Kidney (tissue), 22 donors: ENCODE measurements at places on chromosomes 4 and X.

DNA sequence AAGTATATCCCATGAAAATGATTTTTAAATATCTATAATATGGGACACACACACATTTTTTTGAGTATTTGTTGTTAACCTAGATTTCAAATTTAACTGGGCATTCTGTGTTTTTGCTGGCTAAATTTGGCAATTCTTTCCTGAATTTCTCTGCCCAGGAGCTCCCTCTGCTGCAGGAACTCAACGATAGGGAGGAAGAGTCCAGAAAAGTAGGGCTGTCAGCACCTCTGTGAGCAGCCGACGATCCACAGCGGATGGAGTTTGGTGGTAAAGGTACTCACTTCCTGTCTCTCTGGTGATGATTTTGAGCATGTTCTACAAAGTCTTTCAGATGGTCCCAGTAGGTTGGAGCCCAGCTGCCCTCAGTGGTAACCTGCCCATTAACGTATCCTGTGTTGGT is 23.1 kb upstream of the TMEM184C start:
- no peaks in the 10 kb centered on the region for H3K4me1 ChIP-seq
- H3K27ac ChIP-seq: no peak overlapping the region
- DNase-seq: no peak
- H3K36me3 ChIP-seq: no peaks in the 10 kb centered on the region

DNA sequence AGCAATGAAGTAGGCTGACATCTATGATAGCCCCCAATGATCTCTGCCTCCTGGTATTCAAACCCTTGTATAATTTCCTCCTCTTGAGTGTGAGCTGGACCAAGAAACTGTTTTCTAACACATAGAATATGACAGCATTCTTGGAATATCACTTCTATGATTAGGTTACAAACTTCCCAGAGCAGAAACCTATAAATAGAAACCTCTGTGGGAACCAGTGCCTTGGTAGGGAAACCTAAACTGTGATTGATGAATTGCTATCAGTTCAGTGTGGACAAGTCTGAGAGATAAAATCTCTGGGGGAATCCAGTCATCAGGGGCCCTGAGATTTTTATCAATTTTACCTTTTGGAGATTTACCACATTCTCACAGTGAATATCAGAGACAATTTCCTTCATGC is 756.5 kb upstream of the AGA start:
- H3K36me3 ChIP-seq: no peaks in the 10 kb centered on the region
- H3K27me3 ChIP-seq: no peaks in the 10 kb centered on the region
- H3K4me3 ChIP-seq: no peak overlapping the region
- H3K4me1 ChIP-seq: no peaks in the 10 kb centered on the region
- DNase-seq: no peak
- no peak overlapping the region for H3K27ac ChIP-seq

- H3K36me3 ChIP-seq: no peaks in the 10 kb centered on the region
- no peaks in the 10 kb centered on the region for H3K4me1 ChIP-seq
- no peak for DNase-seq
- H3K4me3 ChIP-seq: no peak overlapping the region
These were observed 201.9 kb upstream of the MAMLD1 start for GRCh38 chrX:150161193-150161592.

DNA sequence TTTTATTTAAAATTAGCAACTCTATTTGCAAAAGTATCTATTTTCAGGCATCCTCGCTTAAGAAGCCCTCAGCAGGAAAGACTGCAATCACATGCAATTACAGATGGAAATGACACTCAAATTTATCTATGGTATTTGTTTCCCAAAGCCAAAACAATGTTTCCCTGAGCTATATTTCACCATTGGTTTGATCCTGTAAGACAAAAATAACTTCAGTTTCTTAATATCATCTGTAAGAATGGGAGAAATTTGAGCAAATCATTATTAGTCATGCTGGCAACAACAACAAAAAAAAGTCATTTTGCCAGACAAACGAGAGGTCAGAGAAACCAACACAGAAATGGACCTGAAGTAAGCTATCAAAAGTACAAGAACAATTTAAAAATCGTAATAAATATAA is 204.1 kb downstream of the NR3C2 start:
- DNase-seq: no peak

DNA sequence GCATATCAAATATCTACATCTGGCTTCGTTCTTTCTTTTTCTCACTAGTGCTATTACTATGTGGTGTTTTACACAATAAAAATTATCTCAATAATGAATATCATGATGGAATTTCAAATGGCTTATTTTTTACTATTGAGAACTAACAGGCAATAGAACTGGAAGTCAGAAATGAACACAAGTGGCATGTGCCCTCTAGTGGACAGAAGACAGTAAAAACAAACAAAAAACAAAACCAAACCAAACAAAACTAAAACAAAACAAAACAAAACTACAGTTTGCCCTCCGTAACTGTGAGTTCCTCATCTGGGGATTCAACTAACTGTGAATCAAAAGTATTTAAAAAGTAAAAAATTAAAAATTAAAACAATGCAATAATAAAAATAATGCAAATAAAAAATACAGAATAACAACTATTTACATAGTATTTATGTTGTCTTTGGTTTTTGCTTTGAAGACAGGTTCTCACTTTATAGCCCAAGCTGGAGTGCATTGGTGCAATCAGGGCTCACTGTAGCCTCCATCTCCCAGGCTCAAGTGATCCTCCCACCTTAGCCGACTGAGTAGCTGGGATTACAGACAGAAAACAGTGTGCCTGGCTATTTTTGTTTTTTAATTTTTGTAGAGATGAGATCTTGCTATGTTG is 195.6 kb upstream of the TACR3 start:
- no peaks in the 10 kb centered on the region for H3K4me1 ChIP-seq
- no peak overlapping the region for H3K4me3 ChIP-seq
- H3K27me3 ChIP-seq: no peaks in the 10 kb centered on the region
- DNase-seq: no peak
- H3K27ac ChIP-seq: no peak overlapping the region

GRCh38 chrX:70504772-70505450 is 60.3 kb downstream of the DLG3 start:
- no peak for DNase-seq
- no peaks in the 10 kb centered on the region for H3K4me1 ChIP-seq
- no peaks in the 10 kb centered on the region for H3K27me3 ChIP-seq
- H3K36me3 ChIP-seq: peaks cover 11% of the 10 kb centered on the region
- no peak overlapping the region for H3K27ac ChIP-seq

- no peak overlapping the region for H3K27ac ChIP-seq
- H3K4me1 ChIP-seq: no peaks in the 10 kb centered on the region
- no peak overlapping the region for H3K4me3 ChIP-seq
- no peak for DNase-seq
These were observed 104.5 kb upstream of the AGA start for GRCh38 chr4:177546745-177547144.

GRCh38 chrX:12986164-12986779 is 11.4 kb downstream of the TMSB4X start:
- H3K4me3 ChIP-seq: no peak overlapping the region
- no peaks in the 10 kb centered on the region for H3K27me3 ChIP-seq
- no peaks in the 10 kb centered on the region for H3K4me1 ChIP-seq
- DNase-seq: no peak
- no peak overlapping the region for H3K27ac ChIP-seq

- no peak overlapping the region for H3K4me3 ChIP-seq
- no peaks in the 10 kb centered on the region for H3K4me1 ChIP-seq
- DNase-seq: no peak
- H3K27me3 ChIP-seq: no peaks in the 10 kb centered on the region
- no peak overlapping the region for H3K27ac ChIP-seq
- H3K36me3 ChIP-seq: no peaks in the 10 kb centered on the region
These were observed 7.7 kb downstream of the EDNRA start for GRCh38 chr4:147488556-147488955.

GRCh38 chr4:127015667-127016117 is 617.1 kb upstream of the INTU start:
- no peak for DNase-seq
- H3K36me3 ChIP-seq: no peaks in the 10 kb centered on the region
- H3K27ac ChIP-seq: no peak overlapping the region
- no peaks in the 10 kb centered on the region for H3K27me3 ChIP-seq
- H3K4me1 ChIP-seq: no peaks in the 10 kb centered on the region
- no peak overlapping the region for H3K4me3 ChIP-seq

DNA sequence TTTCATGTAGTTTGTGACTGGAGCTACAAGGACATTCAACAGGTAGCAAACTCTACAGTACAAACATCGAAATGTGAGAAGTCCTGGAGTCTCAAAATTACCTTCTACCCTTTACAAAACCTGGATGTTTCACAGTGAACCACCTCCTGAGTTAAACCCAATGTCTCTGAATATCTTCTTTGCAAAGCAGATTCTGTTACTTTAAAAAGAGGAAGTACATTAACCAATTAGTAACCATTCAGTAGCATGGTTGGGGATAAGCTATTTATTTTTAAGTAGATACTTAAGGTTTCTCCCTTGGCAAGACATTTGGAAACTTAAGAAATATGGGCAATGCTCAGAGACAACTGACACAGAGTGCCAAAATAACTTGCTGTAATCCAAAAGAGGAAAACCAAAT is 371.9 kb upstream of the NWD2 start:
- H3K36me3 ChIP-seq: no peaks in the 10 kb centered on the region
- no peak overlapping the region for H3K27ac ChIP-seq
- H3K27me3 ChIP-seq: no peaks in the 10 kb centered on the region
- no peak overlapping the region for H3K4me3 ChIP-seq
- no peaks in the 10 kb centered on the region for H3K4me1 ChIP-seq
- no peak for DNase-seq

DNA sequence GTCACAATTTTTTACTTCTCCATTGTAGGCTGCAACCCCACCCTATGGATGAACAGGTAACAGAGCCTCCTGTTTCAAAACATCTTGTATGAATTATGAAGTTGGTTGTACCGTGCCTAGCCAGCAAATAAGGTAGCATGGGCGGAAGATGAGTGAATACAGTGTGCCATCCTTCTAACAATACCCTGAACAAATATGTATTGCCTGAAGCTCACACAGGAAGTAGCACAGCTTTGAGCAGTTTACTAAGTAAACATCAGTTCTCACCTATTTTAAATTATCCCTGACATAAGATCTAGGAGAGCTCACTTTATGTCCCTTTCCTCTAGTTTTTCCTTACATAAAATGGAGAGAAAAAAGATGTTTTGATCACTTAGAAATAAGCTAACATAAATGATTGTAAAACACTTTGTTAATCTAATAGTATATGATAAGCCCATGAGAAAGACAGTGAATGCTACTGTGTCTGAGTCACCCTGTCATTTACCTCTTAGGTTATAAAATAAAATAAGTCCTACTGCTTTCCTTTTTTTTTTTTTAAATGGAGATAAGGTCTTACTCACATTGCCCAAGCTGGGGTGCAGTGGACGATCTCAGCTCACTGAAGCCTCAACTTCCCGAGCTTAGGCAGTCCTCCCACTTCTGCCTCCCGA is 36.6 kb downstream of the GRSF1 start:
- H3K4me1 ChIP-seq: no peaks in the 10 kb centered on the region
- H3K27ac ChIP-seq: no peak overlapping the region
- no peak for DNase-seq
- no peaks in the 10 kb centered on the region for H3K27me3 ChIP-seq

DNA sequence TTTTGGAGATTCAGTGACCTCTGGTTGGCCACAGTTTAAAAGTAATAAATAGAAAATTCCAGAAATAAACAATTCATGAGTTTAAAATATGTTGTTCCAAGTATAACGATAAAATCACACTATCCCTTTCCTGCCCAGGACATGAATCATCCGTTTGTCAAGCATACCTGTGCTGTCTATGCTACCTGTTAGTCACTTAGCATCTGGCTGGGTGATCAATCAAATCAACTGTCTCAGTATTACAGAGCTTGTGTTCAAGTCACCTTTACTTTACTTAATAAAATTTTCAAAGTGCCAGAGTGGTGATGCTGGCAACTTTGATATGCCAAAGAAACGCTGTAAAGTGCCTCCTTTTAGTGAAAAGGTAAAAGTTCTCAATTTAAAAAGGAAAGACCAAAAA is 979.5 kb upstream of the NDST4 start:
- DNase-seq: no peak
- H3K4me1 ChIP-seq: no peaks in the 10 kb centered on the region
- H3K36me3 ChIP-seq: no peaks in the 10 kb centered on the region
- no peak overlapping the region for H3K27ac ChIP-seq
- H3K4me3 ChIP-seq: no peak overlapping the region
- H3K27me3 ChIP-seq: no peaks in the 10 kb centered on the region

DNA sequence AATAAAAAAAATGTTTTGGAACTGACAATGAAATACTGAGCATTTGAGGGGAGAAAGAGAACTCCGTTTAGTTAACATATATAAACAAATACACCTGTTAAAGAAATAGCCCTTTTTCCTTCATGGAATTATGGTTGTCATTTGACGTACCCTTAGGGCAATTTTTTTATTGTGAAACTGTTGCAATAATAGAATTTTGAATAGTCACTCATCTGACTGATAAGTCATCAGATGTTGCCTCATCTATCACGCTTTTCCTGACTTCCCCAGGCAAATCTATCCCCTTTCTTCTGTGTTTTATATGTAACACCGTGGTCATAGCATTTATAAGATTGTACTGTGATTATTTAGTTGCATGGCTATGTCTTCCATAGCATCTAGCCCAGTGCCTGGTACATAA is 69.0 kb upstream of the HDAC8 start:
- H3K4me1 ChIP-seq: no peaks in the 10 kb centered on the region
- no peak overlapping the region for H3K27ac ChIP-seq
- no peaks in the 10 kb centered on the region for H3K27me3 ChIP-seq
- DNase-seq: no peak
- no peaks in the 10 kb centered on the region for H3K36me3 ChIP-seq

GRCh38 chr4:186553717-186554116 is 1.6 kb downstream of the MTNR1A start:
- no peak overlapping the region for H3K4me3 ChIP-seq
- no peak overlapping the region for H3K27ac ChIP-seq
- no peaks in the 10 kb centered on the region for H3K27me3 ChIP-seq
- peaks cover 2% of the 10 kb centered on the region for H3K4me1 ChIP-seq

DNA sequence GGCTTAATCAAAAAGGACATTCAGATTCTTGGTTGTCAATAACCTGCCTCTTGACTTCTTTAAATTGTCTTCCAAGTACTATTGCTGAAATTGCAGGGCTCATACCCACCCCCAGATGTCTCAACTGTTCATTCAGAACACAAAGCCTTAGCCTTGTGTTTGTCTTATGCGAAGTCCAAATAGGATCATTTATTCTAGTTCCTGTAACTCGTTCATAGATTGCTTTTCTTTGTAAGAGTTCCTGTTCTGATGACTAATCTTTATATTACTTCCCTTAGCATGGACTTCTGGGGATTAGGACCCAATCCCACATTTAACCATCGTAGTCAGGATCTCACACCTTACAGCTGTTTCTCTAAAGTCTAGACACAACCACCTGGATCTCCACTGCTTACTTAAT is 226.0 kb downstream of the VEGFC start:
- no peak overlapping the region for H3K4me3 ChIP-seq
- H3K36me3 ChIP-seq: no peaks in the 10 kb centered on the region
- H3K27me3 ChIP-seq: no peaks in the 10 kb centered on the region
- no peak for DNase-seq
- no peak overlapping the region for H3K27ac ChIP-seq

- H3K4me3 ChIP-seq: no peak overlapping the region
- H3K27me3 ChIP-seq: no peaks in the 10 kb centered on the region
- no peak overlapping the region for H3K27ac ChIP-seq
- H3K36me3 ChIP-seq: no peaks in the 10 kb centered on the region
- no peaks in the 10 kb centered on the region for H3K4me1 ChIP-seq
- no peak for DNase-seq
These were observed 157.1 kb upstream of the FTHL17 start for GRCh38 chrX:31228909-31229308.

- DNase-seq: no peak
- no peaks in the 10 kb centered on the region for H3K4me1 ChIP-seq
- no peak overlapping the region for H3K27ac ChIP-seq
- no peak overlapping the region for H3K4me3 ChIP-seq
These were observed 111.2 kb downstream of the QDPR start for GRCh38 chr4:17400686-17401085.
